Activated effector memory CD4-positive, alpha-beta T cell treated with Interleukin-2 at 50 U/mL for 16 hours (primary cell): ENCODE measurements at places on chromosomes 13 and 19.
A peak's percentile ranks its signal among the peaks of the same experiment; 100 is the strongest.

GRCh38 chr19:58558623-58559274 lies 338 bp upstream of the UBE2M start:
- DNase-seq = peak; percentile 99

- no peak for DNase-seq
These were observed 15.6 kb downstream of the EMP3 start for GRCh38 chr19:48340995-48341394.

GRCh38 chr13:52399708-52400107 lies 6.3 kb downstream of the THSD1 start:
- no peak for DNase-seq

- DNase-seq = no peak
These were observed 468 bp downstream of the STX10 start for GRCh38 chr19:13149628-13150186.

- no peak for DNase-seq
These were observed 4.3 kb upstream of the LRFN3 start for GRCh38 chr19:35931874-35932202.

- no peak for DNase-seq
These were observed 2.3 kb downstream of the PRAM1 start for GRCh38 chr19:8500158-8500557.

DNA sequence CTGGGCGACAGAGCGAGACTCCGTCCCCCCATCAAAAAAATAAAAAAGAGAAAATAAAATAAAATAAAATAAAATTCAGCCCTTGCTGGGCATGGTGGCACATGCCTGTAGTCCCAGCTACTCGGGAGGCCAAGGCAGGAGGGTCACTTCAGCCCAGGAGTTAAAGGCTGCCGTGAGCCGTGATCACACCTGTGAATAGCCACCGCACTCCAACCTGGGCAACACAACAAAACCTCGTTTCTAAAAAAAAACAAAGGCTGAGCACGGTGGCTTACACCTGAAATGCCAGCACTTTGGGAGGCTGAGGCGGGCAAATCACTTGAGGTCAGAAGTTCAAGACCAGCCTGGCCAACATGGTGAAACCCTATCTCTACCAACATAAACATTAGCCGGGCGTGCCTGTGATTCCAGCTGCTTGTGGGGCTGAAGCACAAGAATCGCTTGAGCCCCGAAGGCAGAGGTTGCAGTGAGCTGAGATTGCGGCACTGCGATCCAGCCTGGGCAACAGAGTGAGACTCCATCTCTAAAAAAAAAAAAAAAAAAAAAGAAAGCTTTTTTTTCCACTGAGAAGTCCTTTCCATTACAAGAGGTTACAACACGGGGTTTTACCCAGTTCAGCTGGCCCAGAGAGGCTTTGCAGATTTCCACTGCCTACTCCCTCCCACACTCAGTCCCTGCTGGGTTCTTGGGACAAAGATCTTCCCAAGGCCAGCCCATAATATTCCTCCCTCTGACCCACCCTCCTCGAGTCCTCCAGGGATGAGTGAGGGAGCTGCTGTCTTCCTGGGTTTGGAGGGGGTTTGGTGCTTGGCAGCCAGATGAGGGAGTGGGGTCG lies 6.4 kb downstream of the ANGPTL4 start:
- DNase-seq = no peak

DNA sequence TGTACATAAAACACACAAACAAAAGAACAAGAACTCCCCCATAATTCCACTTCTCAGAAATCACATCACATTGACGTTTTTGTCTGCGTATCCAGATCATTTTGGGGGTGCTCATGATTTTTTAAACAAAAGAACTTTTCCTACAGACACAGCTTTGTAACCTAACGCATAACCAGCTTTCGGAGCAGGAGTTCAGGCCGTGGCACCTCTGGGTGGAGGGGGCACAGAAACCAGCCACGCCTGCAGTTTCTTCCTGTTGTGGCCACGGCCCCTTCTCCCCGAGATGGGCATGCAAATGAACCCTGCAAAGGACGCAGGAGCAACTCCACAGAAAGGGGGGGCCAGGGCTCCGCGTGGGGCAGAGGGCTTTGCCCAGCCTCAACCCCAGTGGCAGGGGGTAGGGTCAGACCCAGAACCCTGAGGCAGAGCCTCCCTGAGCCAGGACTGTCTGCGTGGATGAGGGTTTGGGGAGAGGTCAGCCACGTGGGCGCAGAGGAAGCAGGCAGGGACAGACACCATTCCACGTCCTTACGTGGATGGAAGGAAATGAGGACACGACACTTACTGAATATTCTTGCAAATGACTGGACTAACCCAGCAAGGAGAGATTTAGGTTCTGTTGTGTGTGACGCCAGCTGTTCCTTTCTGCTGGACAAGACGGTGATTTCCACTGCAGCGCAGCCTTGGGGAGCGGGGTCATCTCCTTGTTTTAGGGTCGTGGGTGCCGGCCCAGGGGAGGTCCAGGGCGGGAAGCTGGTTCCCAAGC lies 64.4 kb downstream of the RASA3 start:
- peak; percentile 28 for DNase-seq

- no peak for DNase-seq
These were observed 356.8 kb upstream of the SLITRK1 start for GRCh38 chr13:84239032-84239431.

GRCh38 chr13:113579686-113580085 lies 4.9 kb upstream of the TFDP1 start:
- DNase-seq = no peak

DNA sequence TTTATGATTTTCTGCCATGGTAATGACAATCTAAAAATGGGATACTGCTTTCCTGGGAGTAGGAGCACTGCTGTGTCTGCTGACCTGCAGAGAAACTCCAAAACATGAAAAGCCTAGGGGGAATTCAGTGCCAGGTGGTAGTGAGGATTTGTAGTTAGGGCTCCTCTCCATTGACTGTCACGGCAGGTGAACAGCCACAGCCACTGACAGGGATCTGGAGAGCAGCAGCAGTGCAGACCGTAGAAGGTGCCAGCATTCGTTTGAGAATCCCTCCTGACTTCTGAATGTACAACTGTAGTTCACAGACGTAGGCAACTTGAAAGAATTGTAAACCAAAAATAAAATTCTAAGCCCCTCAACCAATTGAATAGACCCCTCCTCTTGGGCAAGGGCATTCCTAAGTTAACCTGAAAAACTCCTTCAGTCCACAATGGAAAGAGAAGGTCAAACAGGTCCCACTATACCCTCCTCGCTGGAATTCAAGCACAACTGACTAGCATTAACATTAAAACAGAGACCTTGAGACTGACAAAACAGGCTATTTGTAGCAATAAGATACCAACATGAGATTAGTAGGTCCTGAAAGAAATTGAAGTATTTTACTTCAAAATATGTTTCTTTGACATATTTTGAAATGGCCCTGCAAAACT lies 1328.8 kb downstream of the OLFM4 start:
- DNase-seq = no peak

DNA sequence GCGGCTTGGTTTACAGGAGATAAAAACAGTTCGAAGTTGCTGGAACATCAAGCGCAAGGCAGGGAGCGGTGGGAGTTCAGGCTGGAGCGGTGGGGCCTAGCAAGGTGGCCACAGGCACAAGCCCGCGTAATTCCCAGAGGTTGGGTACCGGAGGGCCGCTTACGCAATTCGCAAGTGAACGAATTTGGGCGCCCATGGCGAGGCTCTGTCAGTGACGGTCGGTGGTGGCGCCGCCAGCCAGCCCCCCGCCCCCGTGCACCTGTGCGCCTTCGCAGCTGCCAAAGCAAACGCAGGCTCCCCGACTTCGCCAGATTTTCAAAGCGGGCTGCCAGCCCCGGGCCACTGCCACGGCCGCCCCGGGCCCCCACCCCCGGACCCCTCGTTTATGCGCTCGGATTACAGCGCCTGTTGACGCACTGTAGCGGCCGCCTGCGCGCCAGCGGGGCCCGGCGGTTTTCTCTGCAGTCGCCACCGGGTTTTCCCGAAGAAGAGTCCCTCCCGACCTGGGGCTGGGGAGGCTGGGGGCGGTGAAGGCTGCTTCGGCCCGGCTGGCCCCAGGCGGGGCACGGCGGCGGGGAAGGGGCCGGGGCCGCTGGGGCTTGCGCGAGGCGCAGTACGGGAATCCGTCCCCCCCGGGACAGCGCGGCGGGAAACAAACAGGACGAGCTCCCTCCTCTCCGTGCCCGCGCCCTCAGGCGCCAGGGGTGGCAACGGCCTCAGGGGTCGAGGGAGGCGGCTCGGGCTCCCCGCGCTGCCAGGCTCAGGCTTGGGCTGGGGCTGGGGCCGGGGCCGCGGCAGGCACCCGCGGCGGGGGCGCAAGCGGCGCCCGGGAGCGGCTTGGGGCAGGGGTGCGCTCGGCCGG lies 709 bp downstream of the N4BP2L1 start:
- peak; percentile 45 for DNase-seq

- peak; percentile 52 for DNase-seq
These were observed 14.0 kb upstream of the CELF5 start for GRCh38 chr19:3210347-3211017.

DNA sequence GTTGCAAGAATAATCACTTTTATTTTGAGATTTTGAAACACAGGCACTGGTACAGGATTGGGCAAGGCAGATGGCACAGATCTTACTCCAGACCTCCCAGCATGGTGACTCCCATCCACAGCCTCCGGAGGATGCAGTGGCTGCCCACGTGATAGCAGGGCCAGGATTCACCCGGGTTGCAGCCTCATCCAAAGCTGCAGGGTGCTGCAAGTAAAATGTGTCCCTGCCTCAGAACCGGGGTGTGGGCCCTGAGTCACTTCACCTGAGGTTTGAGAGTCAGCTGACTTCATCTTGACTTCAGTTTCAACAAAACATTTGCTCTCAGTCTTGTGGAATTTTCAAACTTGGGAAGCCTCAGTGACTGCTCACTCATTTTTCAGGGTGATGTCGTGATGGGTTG lies 201.9 kb downstream of the FGF9 start:
- DNase-seq = no peak

DNA sequence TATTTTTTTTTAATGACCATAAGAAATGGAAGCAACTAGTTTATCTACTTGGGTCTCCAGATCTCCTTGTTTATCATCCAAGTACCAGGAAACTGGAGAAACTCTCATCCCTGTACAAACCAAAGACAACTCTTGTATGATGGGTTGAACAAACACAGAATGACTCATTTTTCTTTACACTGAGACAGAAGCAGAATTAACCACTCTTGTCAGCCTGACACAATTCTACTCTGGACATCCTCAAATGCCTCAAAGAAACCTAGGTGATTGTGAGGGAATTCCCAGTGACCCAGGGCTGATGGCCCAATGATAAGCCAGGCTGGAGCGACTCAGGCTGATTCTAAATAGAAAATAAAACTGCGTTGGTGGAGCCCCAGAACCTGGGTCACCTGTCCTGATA lies 151.5 kb downstream of the ZNF737 start:
- no peak for DNase-seq

- DNase-seq = no peak
These were observed 1200.7 kb downstream of the SLITRK1 start for GRCh38 chr13:82681535-82681934.

DNA sequence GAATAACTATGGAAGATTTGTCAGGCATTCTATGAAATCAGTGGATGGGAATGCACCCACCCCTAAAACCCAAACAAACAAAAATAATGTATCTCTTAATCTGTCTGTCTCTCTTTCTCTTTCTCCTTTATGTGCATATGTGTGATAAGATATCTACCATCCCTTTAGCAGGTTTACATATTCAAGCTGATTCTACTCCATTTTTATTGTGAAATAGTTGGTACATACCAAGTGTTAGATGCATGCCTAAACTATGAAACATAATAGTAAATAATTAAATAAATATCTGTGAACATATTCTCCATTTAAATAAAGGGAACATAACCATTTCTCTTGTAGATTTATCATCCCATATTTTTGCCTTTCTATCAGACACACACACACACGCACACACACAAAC lies 121.8 kb upstream of the PCDH9 start:
- no peak for DNase-seq

- no peak for DNase-seq
These were observed 52.5 kb downstream of the FLT3 start for GRCh38 chr13:28047757-28048388.

DNA sequence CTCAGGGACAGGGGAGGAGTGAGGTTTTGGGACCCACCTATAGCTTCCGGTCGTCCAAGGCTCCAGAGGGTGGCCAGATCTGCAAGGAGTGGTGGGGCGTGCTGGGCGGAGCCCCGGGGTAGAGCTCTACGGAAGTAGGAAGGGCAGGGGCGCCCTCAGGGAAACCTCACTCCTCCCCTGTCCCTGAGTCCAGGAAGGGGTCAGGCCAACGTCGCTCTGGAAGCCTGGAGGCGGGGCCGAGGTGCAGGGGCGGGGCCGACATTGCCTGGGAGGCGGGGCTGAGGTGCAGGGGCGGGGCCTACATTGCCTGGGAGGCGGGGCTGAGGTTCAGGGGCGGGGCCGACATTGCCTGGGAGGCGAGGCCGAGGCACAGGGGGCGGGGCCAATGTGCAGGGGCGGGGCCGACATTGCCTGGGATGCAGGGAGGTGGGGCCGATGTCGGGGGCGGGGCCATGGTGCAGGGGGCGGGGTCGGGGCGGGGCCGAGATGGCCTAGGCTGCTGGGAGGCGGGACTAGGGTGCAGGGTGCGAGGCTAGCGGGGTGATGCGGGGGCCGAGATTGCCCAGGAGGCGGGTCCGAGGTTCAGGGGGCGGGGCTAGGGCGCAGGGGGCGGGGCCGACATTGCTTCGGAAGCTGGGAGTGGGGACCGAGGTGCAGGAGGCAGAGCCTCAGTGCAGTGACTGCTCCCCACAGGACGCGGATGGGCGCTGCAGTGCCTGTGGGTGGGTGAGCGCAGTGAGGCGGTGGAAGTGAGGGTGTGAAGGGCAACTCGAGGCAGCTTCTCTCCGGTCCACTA lies 4.9 kb upstream of the PALM start:
- DNase-seq = peak; percentile 33

GRCh38 chr19:18131841-18132596 lies 20.9 kb upstream of the PIK3R2 start:
- no peak for DNase-seq

GRCh38 chr13:84445776-84446175 lies 563.5 kb upstream of the SLITRK1 start:
- DNase-seq = no peak

DNA sequence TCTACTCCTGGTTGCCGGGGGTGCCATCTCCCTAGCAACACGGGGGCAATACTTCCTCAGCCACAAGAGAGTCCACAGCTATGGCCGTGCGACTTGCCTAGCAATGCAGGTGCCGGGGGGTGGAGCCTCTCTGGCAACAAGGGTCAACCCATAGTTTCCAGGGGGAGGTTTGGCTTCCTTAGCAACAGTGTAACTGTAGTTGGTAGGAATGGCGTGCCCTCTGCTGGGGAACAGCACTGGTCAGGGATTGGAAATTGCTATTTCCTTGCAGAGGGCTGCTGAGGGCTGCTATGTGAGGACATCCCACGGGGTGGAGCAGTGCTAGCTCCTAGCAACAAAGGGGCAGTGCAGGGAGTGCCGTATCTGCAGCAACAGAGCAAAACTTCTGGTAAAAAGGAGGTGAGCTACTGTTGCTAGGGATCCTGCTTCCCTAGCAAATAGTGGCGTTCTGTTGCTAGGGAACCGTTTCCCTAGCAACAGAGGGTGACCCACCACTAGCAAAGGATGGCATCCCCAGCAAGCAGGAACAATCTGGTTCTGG lies 7.0 kb upstream of the TMC4 start:
- no peak for DNase-seq

- DNase-seq = no peak
These were observed 98.7 kb downstream of the DOCK9 start for GRCh38 chr13:98879127-98879520.
